ENCODE measurements at places on chromosomes 1 and 21.
A peak's percentile ranks its signal among the peaks of the same experiment; 100 is the strongest.

DNA sequence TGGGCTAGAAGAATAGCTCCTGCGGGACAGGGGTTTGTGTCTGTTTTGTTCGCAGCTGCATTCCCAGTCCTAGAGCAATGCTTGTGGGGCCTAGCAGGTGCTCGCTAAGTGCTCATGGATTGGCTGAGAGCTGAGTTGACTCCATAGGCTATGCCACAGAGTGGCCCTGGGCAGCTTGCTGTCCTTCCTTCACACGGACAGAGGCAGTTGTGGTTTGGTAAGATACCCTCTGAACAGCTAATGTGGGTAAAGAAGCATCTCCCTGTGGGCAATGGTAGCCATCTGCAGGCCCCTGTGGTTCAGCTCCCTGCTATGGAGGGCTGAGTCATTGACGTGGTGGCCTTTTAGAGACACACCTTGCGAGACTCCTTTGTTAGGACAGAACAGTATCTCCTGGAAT, 23.5 kb upstream of the LBR start:
- H3K4me1 ChIP-seq, result peaks cover 50% of the 10 kb centered on the region
- no peak overlapping the region for H3K4me3 ChIP-seq
- no peaks in the 10 kb centered on the region for H3K36me3 ChIP-seq
- no peaks in the 10 kb centered on the region for H3K27me3 ChIP-seq

GRCh38 chr1:26959722-26960624, at the start of gene KDF1:
Gene KDF1 (minus strand): TSS chr1:26960468. CDS start chr1:26952380, 8,088 bp downstream.
- H3K27me3 ChIP-seq, result peaks cover 18% of the 10 kb centered on the region
- H3K36me3 ChIP-seq, result no peaks in the 10 kb centered on the region
- DNase-seq, result peak; percentile 78
- peaks cover 12% of the 10 kb centered on the region for H3K4me1 ChIP-seq
- no peak within 1 kb of the TSS for H3K27ac ChIP-seq

DNA sequence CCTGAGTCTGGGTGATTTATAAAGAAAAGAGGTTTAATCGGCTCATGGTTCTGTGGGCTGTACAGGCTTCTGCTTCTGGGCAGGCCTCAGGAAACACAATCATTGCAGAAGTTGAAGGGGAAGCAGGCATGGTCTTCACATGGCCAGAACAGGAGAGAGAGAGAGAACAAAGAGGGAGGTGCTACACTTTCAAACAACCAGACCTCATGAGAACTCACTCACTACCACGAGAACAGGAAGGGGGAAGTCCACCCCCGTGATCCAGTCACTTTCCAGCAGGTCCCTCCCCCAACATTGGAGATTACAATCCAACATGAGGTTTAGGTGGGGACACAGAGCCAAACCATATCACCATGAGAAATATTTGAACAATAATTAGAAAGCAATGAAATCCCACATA, 222.9 kb downstream of the FAM72C start:
- no peak overlapping the region for H3K27ac ChIP-seq
- H3K27me3 ChIP-seq, result no peaks in the 10 kb centered on the region
- no peaks in the 10 kb centered on the region for H3K4me1 ChIP-seq

GRCh38 chr1:209583408-209583807, at the start of gene CAMK1G:
Gene CAMK1G (plus strand): TSS chr1:209583714. CDS start chr1:209594984, 11,270 bp downstream.
- DNase-seq, result no peak
- H3K36me3 ChIP-seq, result no peaks in the 10 kb centered on the region
- H3K27ac ChIP-seq, result no peak within 1 kb of the TSS
- no peak within 1 kb of the TSS for H3K4me3 ChIP-seq
- H3K27me3 ChIP-seq, result peaks cover 11% of the 10 kb centered on the region

- no peak overlapping the region for H3K27ac ChIP-seq
- DNase-seq, result no peak
- H3K4me1 ChIP-seq, result no peaks in the 10 kb centered on the region
- no peak overlapping the region for H3K4me3 ChIP-seq
- no peaks in the 10 kb centered on the region for H3K27me3 ChIP-seq
- no peaks in the 10 kb centered on the region for H3K36me3 ChIP-seq
Observed at GRCh38 chr1:55049271-55049913, 10.0 kb downstream of the PCSK9 start.

Data from natural killer cell (primary cell).